Stimulated activated memory B cell treated with anti-CD40 and anti-IgM and Interleukin-4, amounts not matched to agents 10 μg/mL and 1 μg/mL and 100 μg/mL, for 72 hours (primary cell): ENCODE measurements at places on chromosomes 11 and 22.

DNA sequence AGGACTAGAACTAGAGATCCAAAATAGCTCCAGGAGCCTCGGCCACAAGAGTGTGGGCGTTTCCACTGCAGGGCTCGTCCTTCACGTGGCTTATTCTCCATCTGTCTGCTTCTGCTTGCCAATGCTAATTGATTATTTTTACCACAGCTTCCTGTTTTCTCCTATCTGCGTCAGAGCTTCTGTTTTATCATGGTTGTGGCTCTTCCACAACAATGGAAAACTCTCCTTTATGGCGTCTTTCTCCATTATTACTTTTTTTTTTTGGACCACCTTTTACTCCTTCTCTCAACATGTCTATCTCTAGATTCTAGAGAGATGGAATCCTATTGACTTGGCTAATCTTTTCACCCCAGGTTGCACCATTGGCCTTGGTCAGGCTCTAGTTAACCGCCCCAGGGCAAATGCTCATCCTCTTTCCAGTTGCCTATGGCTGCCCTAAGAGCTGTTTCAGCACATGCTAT, 25.9 kb downstream of the CAT start:
- ATAC-seq, result no peak

- ATAC-seq, result no peak
Measured at GRCh38 chr22:47583959-47584562, 821.6 kb downstream of the TBC1D22A start.

DNA sequence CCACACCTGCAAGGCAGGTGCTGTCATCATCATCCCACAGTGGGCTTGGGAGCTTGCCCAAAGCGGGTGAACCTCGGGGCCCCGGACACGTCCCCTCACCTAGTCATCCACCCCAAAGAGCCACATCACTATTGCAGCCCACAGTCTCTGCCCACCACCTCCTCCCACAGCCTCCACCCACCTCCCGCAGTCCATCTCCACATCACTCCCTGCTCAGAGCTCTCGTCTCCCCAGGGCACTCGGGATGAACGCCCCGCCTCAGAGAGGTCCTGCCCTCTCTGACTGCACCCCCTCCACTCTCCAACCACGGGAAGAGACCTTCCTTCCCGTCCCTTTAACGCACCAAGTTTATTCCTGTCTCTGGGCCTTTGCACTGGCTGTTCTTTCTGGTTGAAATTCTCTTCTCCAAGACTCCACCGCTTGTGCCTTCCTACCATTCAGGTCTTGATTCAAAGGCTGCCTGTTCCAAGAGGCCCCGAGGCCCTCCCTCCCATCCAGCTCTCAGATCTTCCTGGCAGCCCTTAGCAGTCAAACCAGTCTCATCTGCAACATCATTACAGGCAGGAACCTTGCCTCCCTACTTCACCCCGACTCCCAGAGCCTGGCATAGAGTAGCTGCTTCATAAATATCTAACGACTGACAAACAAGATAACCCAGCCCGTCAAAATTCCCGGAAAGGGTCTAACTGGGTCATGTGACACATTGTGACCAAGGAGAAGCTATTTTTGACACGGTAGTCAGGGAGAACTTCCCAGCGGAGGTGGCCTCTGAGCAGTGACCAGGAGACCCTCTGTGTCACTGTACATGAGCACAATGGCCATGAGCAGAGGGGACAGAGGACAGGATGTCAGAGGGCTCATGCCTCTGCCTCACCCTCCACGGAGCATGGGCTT, 11.1 kb downstream of the KCNJ4 start:
- ATAC-seq, result no peak

DNA sequence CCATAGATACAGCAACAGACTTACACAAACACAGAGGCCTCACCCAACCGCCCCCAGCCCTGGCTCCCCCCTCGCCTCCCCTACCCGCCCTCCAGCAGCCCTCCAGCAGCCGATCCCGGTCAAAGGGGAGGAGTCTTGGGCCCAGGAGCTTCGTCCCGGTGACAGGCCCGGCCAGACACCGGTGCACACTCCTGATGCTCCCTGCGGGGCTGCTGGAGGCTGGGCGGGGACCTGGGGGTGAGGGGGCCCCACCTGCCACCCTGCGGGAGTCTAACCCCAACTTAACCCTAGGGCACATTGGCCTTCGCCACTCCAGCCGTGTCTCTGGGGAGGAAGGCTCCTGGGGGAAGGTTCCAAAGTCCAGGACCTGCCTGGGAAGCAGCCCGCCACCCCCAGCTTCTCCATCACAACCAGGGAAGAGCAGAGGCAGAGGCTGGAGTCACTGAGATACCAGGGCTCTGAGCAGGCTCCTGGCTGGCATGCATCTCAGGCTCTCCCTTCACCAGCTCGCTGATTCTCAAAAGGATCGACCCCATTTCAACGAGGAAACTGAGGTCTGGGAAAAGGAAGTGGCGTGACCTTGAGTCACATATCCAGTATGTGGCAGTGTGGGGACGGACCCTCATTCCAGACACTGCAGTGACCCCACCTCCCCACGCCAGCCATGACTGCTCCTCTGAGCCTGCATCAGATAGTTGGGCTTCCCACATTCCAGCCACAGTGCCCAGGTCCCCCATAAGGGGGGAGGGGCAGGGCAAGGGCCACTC, 14.4 kb downstream of the BCL9L start:
- ATAC-seq, result no peak

DNA sequence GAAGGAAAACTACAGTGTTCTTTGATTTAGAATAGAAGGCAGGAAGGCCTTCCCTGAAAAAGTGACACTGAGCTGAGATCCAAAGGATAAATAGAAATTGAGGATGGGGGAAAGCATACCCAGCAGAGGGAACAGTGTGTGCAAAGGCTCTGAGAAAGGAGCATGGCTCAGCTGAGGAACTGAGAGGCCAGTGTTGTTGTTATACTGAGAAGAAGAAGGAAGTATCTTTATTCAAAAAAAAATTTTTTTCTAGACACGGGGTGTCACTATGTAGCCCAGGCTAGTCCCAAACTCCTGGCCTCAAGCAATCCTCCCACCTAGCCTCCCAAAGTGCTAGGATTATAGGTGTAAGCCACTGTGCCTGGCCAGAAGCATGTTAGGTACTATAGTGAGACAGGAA, 3.5 kb upstream of the PIK3C2A start:
- ATAC-seq, result no peak

GRCh38 chr11:112511911-112512310, 251.3 kb upstream of the PLET1 start:
- ATAC-seq, result no peak

- no peak for ATAC-seq
Measured at GRCh38 chr11:115892016-115892415, 387.8 kb upstream of the CADM1 start.
